ENCODE measurements at places on chromosomes 4 and X. TPM values are rescaled to one million over a fixed set of nuclear protein-coding genes. Genes with fewer than 3 reads are reported as not detected.

MGAT4D gene
- not detected for polyA plus RNA-seq

SAT1 gene
- 481 TPM for polyA plus RNA-seq

FAM200B gene
- 42.2 TPM for polyA plus RNA-seq

SGMS2 gene
- polyA plus RNA-seq: 4.3 TPM
